Fibroblast of villous mesenchyme (primary cell): ENCODE measurements at places on chromosomes 2 and 18. TPM values are rescaled to one million over a fixed set of nuclear protein-coding genes. Genes with fewer than 3 reads are reported as not detected.

- no peak for DNase-seq
These were observed 110.2 kb downstream of the CTAGE1 start for GRCh38 chr18:22307528-22307927.

DNA sequence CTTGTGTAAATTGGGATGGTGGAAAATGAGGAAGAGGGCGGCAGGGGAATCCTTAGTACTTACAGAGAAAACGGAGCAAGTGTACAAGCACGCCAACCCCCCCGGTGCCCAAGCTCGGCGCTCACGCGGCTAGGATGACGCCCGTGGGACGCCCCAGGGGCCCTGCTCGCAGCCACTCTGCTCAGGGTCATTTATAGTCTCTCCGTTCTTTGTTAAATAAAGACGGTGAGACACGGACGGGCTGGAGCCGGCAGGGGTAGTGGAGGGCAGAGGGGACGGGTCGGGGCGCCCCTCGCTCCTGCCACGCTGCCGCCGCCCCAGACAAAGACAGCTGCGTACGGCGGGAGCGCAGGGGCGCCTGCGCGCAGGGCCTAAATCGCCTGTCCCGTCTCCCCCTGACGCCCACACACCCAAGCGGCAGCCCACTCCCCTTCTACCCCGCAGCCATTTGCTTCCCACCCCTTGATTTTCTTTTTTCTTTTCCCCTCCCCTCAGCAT, 37.8 kb downstream of the PCBP1 start:
- DNase-seq, result peak; percentile 70

GRCh38 chr2:204293884-204294747, 251.2 kb upstream of the PARD3B start:
- no peak for DNase-seq

DNA sequence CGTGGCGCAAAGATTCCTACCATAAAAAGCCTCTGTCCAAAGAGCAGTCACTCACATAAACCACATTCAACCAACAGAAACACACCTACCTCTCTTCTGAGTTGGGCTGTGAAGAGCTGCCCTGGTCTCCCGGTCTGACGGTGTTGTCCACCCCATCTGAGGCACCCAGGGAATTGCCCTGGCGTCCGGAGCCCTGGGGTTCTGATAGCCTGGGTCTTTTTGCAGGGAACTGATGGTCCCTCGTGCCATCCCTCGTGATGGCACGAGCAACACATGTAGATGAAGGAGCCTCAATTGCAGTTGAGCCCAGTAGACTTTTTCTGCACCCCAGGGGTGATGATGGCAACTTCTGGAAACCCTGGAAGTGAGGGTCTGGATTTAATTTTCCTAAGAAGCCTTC, 13.8 kb downstream of the HJURP start:
- no peak for DNase-seq

- no peak for DNase-seq
These were observed 116.4 kb downstream of the IRS1 start for GRCh38 chr2:226683196-226683595.

DNA sequence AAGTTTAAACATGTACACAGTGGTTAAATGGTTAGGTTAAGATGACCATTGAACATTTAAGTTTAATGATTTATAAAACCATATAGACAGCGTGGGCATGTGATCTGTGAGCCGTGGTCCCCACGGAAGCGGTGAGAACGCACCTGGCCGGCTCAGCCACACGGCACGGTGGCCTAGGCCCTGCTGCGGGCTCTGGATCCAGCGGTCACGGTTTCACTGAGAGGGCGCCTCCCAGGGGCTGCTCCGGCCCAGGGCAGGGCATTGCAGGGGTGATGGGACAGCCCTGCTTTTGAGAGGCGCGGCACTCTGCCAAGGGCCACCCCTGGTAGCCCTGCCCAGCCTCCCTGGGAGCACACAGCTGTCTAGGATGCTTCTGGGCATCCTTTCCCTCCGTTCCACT, 124.9 kb downstream of the RGPD3 start:
- no peak for DNase-seq

DNA sequence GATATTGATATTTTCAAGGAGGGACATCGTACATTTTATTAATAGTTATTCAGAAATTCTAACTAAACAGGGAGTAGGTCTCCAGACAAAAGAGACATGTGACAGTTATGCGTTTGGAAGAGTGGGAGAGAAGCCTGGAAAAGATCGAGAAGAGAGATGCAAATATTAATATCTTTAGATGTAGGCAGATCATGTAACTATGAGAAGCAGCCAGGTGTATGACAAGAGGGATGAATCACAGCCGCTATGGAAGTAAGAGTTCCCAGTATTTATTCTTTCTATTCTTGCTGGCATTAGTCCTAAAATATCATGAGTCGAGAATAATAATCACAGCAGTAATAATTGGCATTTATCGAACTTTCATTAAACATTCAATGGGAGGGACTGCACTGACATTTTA, 140.2 kb downstream of the CSRNP3 start:
- DNase-seq, result no peak

DNA sequence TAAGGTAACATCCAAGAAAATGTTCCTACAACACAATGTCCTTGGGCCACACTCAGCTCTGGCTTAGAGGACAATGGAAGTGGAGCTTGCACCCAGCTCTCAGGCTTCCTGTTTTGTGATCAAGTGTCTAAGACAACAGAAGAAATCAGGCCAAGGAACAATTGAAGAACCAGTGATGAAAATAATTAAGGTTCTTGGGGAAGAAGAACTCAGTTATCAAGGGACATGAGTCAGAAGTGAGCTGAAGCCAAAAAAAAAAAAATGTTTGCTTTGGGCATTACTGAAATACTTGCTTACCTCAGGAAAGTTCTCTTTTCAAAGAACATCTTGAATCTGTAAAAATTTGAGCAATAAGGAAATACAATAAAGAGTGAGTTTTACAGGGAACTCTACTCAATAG, 299.0 kb downstream of the FBXO15 start:
- peak; percentile 50 for DNase-seq

- DNase-seq, result no peak
These were observed 82.8 kb downstream of the TEX51 start for GRCh38 chr2:126981476-126981875.

DNA sequence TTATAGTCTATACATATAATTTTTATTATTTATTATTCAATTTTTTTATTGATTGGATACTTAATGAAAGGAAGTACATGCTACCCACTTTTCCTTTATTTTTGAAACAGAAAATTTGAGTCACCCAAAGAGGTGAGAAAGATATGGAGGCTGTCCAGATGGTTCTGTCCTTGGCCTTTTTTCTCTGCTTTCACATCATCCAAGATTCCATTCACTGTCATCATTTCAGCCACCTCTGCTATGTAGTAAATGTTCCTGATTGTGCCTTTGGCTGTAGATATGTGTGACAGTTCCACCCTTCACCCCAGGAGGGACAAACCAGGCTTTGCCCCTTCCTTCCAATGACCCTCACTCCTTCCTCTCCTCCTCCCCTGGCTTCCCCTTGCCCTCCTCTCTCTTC, 675.7 kb upstream of the ID2 start:
- no peak for DNase-seq

- no peak for DNase-seq
These were observed 986.5 kb downstream of the TDRD15 start for GRCh38 chr2:22110244-22110651.

GRCh38 chr18:54830260-54830659, 2.0 kb downstream of the RAB27B start:
- DNase-seq, result no peak

- DNase-seq, result no peak
These were observed 299.0 kb downstream of the NDUFA10 start for GRCh38 chr2:239726091-239726591.

- no peak for DNase-seq
These were observed 251.0 kb upstream of the RAB12 start for GRCh38 chr18:8358033-8358765.

- DNase-seq, result no peak
These were observed 182.4 kb downstream of the SUCLG1 start for GRCh38 chr2:84276590-84277255.

DNA sequence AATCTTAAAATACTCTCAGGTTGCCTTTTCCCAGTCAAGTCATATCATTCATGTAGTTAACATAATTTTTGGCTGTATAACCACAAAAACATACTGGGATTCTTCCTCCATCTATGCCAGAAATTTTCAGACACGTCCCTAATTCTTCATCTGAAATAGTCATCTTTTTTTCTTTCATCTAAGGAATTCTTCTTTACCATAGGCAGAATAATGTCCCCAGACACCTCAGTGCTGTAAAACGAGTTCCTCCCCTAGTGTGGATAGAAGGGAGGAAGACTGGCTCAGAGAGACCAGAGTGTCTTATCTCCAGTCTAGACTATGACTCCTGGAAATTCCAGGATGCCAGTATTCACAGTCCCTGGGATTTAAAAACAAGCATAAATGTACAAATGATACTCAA, 127.8 kb downstream of the MREG start:
- no peak for DNase-seq

DNA sequence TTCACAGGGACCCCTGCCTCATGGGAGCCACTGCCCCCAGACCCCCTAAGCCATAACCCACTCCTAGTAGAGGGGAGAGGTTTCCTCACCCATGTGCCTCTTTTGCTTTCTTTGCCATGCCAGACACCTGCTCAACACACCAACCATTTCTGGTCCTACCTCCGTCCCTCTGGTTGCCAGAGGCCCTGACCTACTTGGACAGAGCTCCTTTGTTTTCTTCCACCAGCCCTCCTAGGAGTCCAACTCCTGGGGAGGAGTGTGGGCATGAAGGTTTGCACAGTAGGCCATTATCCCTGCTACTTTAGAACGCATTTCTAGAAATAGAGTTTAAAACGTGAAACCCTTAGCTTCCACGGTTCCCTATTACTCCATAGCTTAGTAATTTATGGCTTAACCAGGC, 76.6 kb upstream of the FAM237A start:
- no peak for DNase-seq

- no peak for DNase-seq
These were observed 83.2 kb upstream of the CYP1B1 start for GRCh38 chr2:38159191-38159590.

- DNase-seq, result peak; percentile 87
These were observed 47.5 kb upstream of the STAM2 start for GRCh38 chr2:152222975-152223637.

DNA sequence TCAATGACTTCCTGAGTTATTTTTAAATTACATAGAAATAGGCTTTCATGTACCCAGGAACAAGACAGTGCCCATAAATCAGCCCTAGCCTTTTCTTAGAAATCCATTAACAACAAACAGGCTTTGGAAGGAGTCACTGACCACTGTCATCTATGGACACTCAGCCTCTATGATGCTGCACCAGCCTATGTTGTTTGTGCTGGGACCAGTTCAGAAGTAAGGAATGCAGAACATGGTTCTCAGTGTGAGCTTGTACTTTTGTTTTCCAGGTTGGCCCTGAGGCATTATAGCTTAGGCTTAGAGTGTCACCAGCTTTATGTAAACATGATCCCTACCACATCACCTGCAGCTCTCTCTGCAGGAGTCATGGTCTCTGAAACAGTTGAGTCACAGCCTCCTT, 335.7 kb upstream of the CDH7 start:
- DNase-seq, result no peak

DNA sequence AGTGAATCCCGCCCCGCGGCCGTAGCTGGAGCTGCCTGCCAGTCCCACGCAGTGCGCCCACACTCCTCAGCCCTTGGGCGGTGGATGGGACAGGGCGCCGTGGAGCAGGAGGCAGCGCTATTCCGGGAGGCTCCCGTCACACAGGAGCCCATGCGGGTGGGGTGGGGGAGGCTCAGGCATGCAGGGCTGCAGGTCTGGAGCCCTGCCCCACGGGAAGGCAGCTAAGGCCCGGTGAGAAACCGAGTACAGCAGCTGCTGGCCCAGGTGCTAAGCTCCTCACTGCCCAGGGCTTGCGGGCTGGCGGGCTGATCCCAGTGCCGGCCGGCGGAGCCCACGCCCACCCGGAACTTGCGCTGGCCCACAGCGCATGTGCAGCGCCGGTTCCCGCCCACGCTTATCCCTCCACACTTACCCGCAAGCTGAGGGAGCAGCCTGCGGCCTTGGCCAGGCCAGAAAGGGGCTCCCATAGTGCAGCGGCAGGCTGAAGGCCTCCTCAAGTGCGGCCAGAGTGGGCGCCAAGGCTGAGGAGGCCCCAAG, 1152.8 kb upstream of the CELF4 start:
- DNase-seq, result no peak

DNA sequence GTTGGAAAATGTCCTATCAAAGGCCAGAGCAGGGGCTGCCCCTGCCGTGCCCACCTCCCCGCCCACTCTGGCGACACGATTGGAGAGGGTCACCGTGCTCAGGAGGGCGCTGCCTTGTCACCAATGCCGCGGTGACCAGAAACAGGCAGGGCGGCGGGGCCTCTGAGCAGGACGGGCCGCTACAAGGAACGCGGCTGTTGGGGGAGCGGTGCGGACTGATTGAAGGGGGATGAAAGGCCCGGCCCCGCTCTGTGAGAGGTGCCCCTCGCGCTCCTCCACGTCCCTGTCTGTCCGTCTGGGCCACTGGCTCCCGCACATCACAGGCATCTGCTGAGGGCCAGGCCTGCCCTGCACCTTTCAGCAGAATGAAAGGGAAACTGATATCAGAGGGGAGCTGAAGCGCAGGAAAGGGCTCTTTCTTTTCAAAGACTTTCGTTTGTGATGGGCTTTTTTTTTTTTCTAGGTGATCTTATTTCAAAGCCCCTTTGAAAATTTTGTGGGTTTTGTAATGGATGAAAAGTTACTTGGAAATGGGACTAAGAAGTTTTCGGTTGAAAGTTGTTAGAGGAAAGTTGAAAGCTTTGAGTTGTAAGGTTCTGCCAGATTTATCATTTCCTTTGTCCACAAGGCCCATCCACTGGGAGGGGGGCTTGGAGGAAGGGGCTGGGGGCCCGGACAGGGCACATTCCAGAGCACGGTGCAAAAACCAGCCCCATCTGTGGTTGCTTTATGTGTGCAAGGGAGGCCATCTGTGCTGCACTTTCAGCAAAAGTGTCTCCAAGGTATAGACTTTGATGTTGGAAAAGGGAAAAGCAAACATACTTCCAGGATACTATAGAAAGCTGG, 244.2 kb downstream of the KLHL29 start:
- DNase-seq, result no peak

The MORN2 gene
- total RNA-seq, result 10.8 and 13.5 TPM in 2 replicates

The SLC8A1 gene
- total RNA-seq, result 59.6 and 98.9 TPM in 2 replicates

The NYAP2 gene
- total RNA-seq, result not detected in 2 replicates

The CCDC93 gene
- 21.9 and 28.1 TPM in 2 replicates for total RNA-seq

The CFAP65 gene
- total RNA-seq, result not detected in 2 replicates

The FSHR gene
- total RNA-seq, result not detected in 2 replicates

The CABLES1 gene
- total RNA-seq, result 0.43 and 1.3 TPM in 2 replicates

The PPIL3 gene
- 28.0 and 38.9 TPM in 2 replicates for total RNA-seq
